Stimulated activated CD8-positive, alpha-beta memory T cell treated with anti-CD3 and anti-CD28 coated beads, Interleukin-15, amount 100 ng/mL, for 48 hours (primary cell): ENCODE measurements at places on chromosomes 3 and 15.

DNA sequence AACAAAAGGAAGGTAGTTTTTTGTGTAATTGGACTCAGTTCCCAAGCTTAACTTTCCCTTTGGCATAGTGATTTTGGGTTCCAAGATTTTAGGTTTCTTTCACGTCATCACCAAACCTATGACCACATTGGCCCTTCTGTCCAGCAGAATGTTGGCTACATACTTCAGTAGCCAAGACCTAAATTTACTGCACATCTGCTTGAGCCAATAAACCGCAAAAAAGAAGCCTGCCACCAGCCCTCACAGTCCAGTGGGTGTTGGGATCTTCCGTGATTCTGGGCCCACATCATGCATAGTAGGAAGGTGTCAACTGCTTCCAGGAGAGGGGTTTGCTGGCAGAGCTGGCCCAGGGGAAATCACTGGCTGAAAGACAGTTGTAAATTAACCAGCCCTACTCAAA is 57.6 kb upstream of the LIPC start:
- no peak for DNase-seq

DNA sequence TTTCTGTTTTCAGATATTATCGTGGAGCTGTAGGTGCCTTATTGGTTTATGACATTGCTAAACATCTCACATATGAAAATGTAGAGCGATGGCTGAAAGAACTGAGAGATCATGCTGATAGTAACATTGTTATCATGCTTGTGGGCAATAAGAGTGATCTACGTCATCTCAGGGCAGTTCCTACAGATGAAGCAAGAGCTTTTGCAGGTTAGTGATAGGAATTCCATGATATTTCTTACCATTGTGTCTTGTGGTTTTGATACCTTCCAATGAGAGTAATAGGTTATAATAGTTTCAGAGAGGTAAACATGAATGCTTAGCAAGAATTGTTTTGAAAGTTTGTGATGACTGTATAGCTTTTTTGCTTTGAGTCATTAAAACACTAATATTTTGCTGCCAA is 8.5 kb downstream of the RAB11A start:
- no peak for DNase-seq

DNA sequence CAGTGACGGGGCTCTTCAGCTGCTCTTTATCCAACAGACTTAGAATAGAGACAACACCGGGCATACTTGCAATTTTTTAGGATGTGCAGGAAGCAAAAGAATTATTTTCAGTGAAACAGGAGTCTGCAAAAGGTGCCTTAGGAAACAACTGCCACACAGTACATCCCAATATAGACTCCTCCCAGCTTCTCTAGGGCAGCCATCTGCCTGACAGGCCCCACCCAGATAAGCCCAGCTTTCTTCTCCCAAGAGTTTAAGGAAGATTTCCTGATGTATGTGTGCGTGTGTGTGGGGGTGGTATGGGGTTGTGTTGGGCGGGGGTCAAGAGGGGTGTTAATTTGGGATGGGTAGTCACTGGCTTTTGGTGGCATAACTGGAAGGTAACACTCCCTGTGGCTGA is 21.5 kb downstream of the MAP2K1 start:
- DNase-seq, result no peak

- DNase-seq, result no peak
Observed at GRCh38 chr3:134869153-134869726, 74.2 kb downstream of the EPHB1 start.

DNA sequence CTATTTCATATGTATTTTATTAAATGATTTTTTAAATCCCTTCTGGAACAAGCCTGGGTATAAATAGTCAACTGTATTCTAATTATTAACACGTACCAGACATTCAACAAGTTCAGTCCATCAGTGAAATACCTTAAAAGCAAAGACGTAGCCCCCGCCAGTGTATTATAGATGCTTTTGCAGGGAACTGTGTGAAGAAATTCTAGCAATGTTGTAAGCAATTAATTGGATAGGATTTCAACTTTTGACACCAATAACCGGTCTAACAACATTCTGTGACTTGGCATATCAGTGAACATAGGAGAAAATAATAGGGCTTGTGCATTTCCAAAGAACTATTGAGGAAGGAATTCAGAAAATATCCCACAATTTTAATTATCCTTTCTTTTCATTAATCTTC is 67.2 kb upstream of the TGFBR2 start:
- no peak for DNase-seq

DNA sequence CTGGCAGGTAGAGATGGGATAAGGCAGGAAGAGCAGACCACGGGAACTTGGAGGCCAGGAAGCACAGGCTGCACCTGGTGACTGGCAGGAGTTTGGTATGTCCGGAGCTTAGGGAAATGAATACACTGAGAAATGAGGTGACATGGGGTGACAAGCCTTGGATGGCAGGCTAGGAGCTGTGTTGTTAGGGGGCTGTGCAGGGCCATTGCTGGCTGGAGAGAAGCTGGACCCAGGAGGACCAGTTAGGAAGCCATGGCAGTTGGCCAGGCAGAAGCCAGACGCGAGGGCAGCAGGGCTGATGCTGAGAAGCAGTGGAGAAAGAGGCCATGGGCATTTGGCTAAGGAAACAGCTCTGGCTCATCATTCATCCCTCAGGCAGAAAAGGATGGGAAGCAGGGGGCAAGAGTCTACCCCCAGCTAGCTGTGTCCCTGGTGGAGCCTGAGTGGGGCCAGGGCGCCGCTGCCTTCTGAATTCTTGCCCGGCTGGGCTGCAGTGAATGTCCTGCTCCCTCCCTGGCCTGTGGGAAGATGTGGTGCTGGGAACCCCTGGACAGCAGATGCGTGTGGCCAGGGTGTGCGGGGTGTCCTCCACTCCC is 255.8 kb downstream of the FAM43A start:
- DNase-seq, result no peak
